ENCODE measurements at places on chromosomes 2 and 18. TPM values are rescaled to one million over a fixed set of nuclear protein-coding genes. Genes with fewer than 3 reads are reported as not detected.

- no peak for DNase-seq
These were observed 85.8 kb downstream of the PLEKHM3 start for GRCh38 chr2:207939342-207940108.

DNA sequence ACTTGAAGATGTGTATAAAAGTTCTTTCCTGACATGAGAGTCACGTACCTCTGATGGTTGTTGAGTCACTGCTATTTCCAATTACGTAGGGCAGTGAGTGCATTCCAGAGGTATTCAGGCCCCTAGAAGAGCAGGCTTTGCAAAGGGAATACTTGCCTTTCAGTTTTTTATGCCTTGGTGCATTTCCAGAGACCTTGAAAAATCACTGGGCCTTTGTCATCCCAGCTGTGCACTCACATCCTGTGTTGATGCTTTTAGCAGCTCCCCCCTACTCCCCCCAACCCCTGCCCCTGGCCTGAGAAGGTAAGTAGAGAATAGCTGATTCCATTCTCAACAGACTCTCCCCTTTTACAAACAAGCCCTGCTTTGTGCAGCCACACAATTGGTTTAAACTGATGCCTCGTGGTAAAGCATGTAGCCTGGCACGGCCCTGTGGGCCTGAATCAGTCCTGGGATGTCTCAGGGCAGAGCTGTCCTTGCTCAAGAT, 174.2 kb downstream of the PRPF40A start:
- DNase-seq, result no peak

- no peak for DNase-seq
These were observed 242.1 kb upstream of the OSR1 start for GRCh38 chr2:19600506-19600905.

- DNase-seq, result no peak
These were observed 83.5 kb downstream of the CRIM1 start for GRCh38 chr2:36439084-36439483.

DNA sequence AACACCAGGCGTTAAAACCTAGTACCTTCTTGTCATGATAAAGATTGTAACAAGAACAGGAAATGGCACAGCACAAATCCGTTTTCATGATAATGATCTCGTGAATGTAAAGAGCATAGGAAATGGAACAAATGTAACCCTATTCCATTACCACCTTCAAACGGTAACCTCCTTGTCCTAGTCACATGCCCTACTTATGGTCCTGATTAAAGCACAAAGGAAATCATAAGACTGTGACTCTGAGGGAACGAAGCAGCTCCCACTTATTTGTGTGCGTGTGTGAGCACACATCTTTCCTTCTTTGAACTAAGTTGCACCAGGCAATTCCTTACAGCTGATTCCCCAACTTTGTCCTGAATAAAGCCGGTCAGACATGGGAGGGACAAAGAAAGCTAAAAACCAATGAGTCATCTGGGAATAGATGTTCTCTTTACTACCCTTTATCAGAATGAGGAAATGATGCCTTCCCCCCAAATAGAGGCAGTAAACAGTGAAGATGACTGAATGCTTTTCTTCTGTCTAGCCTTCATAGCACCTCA, 192.6 kb downstream of the IKZF2 start:
- DNase-seq, result no peak

GRCh38 chr18:75161256-75162028, 47.5 kb downstream of the PTGR3 start:
- DNase-seq, result no peak

DNA sequence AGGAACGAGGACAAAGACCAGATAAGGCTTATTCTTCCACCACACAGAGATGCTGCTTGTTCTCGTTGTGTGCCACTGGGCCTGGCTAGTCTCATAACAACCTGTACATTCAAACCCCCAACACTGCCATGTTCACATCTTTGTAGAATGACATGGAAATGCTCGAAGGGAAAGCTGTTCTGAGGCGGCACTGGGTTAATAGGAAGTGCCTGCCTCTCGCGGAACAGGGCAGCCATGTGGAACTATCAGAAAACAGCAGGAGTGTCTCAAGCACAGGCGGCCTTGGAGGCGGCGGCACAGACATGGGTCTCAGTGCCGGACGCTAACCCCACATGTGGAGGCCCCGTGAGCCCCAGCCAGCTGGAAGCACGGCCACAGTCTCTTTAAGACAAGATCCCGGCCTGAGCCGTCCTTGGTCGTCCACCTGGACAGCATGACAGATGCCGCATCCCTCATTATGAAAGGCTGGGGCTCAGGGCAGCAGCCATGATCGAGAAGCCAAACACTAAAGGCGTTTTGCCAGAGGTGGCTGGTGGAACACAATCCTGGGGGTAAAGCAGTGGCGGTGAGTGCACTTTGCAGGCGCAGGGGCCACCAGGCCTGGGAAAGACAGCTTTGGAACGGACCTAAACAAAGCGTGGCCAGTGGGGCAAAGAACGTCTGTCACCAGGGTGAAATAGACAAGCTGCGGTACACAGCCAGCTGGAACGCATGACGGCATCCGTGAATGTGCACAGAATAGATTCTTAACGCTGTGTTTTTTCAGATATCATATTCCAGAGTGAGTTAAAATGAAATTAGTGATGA, 161.0 kb downstream of the HDAC4 start:
- no peak for DNase-seq

GRCh38 chr2:173145454-173145853, 69.8 kb downstream of the MAP3K20 start:
- DNase-seq, result no peak

DNA sequence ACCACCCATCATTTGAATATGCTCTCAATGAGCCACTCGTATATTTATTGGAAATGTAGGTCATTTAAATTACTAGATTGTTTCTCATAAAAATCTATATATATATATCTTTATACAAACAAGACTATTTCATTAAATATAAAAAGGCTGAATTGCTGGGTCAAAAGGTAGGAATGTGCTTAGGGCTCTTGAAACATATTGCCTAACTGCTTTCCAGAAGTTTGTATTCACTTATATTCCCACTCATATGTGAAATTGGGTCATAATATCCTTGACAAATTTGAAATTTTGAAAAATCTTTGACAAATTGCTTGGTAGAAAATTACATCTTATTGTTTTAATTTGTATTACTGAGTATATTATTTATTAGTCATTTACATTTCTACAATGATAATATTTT, 999.8 kb upstream of the CDH2 start:
- DNase-seq, result no peak

GRCh38 chr18:1954583-1955312, 616.6 kb downstream of the METTL4 start:
- no peak for DNase-seq

GRCh38 chr18:24491927-24492834, 31.7 kb downstream of the HRH4 start:
- no peak for DNase-seq

GRCh38 chr2:29769847-29770246, 151.5 kb downstream of the ALK start:
- no peak for DNase-seq

DNA sequence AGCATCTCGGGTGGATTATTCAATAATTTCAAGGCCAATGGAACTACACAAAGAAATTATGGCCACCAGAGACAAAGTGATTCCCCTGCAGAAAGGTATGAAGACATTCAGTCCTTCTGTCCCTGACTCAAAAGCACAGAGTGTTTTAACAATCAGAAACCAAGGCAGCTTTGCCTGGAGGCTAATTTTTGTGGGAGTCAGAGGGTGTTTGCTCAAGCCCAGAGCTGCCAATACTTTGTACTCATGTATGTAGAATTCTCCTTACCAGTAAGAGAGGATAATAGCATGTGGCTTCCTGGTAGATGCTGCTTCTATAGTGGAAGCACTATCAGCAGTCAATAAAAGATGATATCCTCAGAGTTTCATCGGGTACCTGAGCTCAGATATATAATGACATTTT, 178.4 kb downstream of the KCNE4 start:
- no peak for DNase-seq

- DNase-seq, result no peak
These were observed 15.5 kb downstream of the SCTR start for GRCh38 chr2:119508756-119509155.

DNA sequence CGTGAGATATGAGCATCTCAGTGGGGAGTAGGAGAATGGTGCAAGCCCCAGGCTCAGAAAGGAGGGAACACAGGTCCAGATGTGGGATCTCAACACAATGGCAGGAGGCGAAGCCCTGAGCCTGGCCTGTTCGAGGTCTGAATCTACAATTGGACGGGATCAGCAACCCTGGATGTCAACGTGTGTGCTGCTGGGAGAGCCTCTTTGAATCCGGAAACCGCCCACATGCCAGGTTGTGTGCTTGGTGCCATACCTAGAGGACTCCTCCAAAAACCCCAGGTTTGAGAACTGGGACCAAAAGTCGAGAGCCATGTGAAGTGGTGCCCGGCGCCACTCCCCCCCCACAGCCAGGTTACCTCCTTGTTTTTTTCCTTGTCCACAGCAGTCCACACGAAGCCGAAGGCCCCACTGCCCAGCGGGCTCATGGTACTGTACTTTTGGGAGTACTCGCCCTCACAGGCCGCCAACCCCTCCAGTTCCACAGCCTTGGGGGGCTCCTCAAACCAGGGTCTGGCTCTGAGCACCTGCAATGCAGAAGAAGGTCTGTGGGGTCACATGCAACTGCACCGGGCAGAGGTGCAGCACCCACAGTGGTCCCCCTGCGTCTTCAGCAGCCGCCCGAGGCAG, 20.4 kb upstream of the MTERF4 start:
- DNase-seq, result peak; percentile 46

DNA sequence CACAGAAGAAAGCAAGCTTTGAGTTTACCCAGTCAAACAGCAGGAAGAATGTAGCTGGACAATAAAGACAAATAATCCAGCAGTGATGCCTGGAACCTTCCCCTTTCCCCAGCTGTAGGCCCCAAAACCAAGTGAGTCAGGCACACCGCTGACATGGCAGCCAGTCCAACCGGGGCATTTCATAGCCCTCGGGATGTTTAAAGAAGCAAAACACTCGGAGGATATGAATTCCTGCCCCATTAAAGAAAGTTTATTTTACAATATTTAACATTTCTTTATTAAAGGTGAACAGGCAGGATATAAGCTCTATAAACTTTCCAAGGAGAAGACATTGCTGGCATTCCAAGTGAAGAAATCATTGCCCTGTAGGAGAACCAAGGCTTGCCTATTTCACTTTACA, 507.6 kb upstream of the TNP1 start:
- no peak for DNase-seq

DNA sequence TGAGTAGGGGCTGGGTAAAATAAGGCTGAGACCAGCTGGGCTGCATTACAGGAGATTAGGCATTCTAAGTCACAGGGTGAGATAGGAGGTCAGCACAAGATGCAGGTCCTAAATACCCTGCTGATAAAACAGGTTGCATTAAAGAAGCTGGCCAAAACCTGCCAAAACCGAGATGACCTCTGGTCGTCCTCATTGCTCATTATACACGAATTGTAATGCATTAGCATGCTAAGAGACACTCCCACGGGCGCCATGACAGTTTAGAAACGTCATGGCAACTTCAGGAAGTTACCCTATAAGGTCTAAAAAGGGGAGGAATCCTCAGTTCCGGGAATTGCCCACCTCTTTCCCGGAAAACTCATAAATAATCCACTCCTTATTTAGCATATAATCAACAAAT, 132.2 kb downstream of the ARL4C start:
- DNase-seq, result no peak

DNA sequence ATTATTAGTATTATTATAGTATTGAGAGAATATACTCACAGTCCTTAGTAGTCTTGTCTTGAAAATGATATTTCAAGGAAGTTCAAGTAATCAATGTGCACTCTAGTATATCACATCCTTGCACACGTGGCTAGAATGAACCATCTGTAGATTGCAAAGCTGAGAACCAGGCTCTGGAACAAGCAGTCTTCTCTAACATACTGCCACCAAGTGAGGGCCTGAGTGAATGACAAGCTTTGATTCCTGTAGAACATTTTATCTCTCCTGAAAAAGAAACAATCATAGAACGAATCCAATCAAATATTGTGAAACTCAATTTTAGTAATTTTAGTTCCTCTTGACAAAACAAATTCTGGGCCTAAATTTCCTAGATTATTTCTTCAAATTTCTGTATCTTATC, 55.3 kb upstream of the SULT1C3 start:
- no peak for DNase-seq

DNA sequence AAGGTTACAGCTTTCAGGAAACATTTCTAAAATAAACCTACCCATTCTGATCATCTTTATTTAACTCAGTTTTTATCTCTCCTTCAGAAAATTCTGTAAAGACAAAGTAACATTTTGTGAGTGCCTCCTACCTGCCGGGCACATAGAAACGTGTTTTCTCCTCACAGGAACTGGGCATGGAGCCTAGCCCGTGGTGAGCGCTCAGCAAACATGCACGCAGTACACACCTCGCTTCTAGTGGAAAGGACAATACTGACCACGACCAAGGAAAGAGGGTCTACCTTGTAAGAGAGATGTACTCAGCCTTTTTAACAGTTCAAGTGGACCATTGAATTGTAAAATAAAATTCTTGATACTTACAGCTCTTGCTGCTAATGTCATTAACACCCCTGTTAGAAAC, 24.8 kb upstream of the KIDINS220 start:
- DNase-seq, result no peak

DNA sequence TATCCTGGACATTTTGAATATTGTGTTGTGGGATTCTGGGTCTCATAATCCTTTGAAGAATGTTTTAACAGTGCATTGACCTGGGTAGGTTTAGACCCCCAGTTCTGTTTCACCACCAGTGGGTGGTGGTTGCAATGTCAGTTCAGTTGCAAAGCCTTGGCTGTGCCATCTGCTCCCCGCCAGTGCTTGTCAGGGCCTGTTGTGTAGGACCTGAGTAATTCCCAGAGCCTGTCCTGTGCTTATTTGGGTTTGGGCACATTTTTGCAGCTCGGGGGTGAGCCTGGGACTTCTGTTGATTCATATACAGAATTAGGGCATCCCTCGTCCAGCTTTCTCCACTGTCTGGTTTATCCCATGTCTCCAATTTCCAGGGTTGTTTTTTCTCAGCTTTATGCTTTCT, 24.8 kb downstream of the ATP9B start:
- DNase-seq, result no peak

DNA sequence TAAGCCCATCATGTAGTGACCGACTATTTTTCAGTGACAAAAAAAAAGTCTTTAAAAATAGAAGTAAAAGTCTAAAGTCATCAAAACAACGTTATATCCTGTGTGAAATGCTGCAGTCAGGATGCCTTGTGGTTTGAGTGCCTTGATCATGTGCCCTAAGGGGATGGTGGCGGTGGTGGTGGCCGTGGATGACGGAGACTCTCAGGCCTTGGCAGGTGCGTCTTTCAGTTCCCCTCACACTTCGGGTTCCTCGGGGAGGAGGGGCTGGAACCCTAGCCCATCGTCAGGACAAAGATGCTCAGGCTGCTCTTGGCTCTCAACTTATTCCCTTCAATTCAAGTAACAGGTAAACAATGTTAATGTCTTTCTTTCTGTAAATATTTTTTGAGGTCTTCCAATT, at the start of gene CD28:
Gene CD28, plus strand, starts transcription at position 237 of the 400 bp plus-strand sequence. Its CDS starts 58 bp downstream, at position 295.
- no peak for DNase-seq

- DNase-seq, result no peak
These were observed 57.3 kb downstream of the SLC8A1 start for GRCh38 chr2:40394597-40394996.

IL36B gene
- not detected for total RNA-seq

MYO5B gene
- total RNA-seq, result 23.7 TPM

AGPS gene
- 28.0 TPM for total RNA-seq

INO80D gene
- total RNA-seq, result 9.4 TPM
